ENCODE measurements at places on chromosomes 5 and 9.

DNA sequence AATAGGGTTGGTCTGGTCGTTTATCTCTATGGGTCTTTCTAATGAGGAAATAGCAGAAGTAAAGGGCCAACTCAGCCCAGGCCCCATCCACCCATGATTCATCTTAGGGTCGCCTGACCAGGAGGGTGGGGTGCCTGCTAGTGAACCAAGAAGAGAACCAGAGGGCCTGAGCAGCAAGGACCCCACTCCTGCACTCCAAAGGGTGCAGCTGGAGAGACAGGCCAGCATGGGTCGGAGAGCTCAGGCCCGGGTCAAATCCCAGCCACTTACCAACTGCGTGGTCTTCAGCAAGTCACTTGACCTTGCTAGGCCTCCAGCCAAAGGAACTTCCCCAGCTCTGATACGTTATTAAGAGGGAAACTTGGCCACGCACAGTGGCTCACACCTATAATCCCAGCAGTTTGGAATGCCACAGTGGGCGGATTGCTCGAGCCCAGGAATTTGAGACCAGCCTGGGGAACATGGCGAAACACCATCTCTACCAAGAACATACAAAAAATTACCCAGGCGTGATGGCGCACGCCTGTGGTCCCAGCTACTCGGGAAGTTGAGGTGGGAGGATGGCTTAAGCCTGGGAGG lies 4.3 kb downstream of the BBLN start:
- ATAC-seq: no peak

GRCh38 chr5:151219789-151220188 lies 4.1 kb downstream of the CCDC69 start:
- no peak for ATAC-seq

DNA sequence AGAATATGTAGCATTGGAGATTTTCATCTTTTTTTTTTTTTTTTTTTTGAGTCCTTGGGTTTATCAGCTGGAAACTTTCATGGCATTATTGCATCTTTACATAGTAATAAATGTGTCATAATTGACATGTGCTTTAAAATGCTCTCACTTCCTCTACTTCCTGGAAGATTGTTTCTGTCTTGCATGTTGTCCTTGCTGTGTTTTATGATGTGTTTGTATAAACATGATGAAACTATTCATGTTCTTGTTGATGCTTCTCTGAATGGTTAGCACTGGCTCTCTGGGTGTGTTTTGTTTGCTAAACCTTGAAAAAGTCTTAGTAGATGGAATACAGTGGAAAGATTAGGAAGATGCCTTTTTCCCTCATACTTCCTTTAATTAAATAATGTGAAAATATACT lies 87.9 kb downstream of the IQGAP2 start:
- no peak for ATAC-seq

DNA sequence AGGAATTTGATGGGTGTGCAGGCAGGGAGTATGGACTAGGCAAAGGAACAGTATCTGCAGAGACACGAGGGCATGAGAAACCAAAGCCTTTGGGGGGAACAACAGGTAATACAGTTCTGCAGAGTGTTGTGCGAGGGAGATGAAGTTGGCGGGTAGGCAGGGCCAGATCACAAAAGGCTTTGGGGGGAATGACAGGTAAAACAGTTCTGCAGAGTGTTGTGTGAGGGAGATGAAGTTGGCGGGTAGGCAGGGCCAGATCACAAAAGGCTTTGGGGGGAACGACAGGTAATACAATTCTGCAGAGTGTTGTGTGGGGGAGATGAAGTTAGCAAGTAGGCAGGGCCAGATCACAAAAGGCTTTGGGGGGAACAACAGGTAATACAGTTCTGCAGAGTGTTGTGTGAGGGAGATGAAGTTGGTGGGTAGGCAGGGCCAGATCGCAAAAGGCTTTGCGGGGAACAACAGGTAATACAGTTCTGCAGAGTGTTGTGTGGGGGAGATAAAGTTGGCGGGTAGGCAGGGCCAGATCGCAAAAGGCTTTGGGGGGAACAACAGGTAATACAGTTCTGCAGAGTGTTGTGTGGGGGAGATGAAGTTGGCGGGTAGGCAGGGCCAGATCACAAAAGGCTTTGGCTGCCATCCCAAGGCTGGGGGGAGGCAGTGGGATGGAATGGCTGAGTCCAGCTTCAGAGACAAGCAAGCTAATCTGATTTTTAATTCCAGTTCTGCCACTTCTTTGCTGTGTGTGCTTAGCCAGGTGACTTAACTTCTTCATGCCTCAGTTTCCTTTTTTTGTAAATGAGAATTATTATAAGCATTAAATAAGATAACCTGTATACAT lies 33.0 kb downstream of the FRMPD1 start:
- no peak for ATAC-seq

DNA sequence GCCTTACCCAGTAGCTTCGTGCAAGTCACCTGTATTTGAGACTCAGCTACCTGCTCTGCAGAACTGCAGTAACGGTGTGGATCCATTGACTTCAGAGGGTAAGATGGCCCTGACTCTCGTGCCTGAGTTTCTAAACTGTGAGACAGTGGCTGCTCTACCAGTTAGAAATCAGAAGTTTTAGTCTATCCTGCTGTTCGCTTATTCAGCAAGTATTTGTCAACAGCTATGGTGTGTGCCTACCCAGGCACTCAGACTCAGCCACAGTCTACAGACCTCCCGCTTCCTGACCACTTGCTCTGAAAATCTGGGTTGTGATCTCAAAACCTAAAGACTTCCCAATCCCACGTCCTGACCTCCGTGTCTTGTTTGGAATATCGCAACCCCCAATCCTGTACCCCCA lies 13.5 kb downstream of the AQP3 start:
- ATAC-seq: no peak

GRCh38 chr5:34899066-34899465 lies 16.2 kb downstream of the RAD1 start:
- no peak for ATAC-seq

GRCh38 chr5:137600721-137601360 lies 101.7 kb upstream of the SPOCK1 start:
- ATAC-seq: no peak

DNA sequence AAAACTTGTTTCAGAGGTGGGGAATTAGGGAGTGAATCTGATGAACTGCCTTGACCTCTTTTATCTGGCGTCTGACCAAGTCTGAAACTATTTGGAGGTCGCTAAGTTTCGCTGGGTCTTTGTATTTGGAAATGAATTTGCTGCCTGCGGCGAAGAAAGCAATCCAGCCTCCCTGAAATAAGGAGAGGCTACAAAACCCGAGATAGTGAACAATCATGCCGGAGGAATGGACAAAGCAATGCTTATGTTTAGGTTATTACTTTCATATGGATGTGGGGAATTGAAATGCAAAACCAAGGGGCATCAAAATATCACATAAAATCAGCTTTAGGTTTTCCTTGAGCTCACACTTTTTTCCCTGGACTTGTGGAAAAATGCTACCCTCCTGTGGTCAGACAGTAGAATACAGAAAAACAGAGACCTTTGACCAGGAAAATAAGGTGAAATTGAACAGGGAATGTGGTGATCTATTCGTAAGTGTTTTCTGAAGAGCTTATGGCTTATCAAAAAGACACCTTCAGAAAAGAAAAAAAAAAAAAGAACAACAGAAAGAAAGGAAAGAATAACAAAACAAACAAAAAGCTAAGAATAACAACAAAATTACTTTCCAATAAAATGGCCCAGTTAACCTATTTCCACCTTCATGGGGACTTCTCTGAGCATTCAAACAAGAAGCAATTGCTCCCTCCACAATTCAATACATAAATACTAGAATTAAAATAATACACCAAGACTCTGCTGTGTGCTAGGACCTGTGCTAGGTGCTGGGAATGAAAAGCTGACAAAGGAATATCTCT lies 68.6 kb upstream of the DPYSL3 start:
- ATAC-seq: no peak

DNA sequence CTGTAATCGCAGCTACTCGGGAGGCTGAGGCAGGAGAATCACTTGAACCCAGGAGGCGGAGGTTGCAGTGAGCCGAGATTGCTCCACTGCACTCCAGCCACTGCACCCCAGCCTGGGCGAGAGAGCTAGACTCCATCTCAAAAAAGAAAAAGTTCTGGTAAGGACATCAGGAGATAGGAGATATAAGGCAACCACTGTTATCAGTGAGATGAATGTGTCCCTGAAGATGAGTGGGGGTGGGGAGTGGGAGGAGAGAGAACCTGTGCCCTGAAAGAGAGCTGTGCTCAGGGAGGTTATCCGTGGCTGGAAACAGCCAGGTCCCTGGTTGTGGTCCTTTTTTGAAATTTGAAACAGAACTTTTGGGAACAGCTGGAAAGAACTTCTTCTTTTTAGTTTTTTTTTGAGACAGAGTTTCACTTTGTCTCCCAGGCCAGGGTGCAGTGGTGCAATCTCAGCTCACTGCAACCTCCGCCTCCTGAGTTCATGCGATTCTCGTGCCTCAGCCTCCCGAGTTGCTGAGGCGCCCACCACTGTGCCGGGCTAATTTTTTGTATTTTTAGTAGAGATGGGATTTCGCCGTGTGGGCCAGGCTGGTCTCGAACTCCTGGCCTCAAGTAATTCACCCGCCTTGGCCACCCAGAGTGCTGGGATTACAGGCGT lies 2.6 kb downstream of the PTPA start:
- ATAC-seq: no peak

DNA sequence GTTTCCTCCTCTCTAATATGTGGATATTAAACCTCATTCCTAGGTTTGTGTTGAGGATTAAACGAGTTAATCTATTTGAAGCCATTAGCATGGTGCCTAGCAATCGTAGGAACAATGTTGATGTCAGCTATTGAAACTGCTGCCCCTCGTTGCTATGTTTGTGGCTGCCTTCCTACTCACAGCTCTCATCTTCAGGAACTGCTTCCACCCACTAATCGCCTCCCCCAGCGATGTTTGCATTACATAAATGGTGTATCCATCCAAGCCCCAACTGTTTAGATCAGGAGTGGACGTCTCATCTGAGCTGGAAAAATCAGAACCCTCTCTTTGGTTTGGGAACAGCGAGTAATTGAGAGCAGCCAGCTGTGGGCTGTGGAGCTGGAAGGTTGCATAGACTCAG lies 416.6 kb downstream of the ARHGEF28 start:
- no peak for ATAC-seq

GRCh38 chr9:87515006-87515405 lies 17.3 kb downstream of the DAPK1 start:
- ATAC-seq: no peak

DNA sequence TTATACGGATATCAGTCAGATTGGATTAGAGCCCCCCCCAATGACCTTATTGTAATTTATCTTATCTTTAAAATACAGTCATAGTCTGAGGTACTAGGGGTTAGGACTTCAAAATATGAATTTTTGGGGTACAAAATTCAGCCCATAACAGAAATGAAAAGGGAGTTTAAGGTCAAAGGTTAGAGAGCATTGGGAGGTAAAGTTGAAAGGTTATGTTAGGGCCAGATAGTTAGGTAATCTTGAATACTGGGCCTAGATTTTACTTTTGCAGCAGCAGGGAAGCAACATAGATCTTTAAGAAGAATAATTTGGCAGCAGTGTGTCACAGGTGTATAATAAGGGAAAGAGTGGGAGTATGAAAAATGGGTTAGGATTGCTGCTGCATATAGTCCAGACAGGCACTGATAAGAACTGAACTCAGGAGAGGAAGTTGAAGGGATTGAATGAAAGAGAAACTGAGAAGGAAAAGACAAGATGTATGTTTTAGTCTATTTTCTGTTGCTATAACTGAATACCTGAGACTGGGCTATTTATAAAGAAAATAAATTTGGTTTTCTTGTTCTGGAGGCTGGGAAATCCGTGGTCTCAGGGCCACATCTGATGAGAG lies 10.7 kb upstream of the GCNT4 start:
- ATAC-seq: no peak

DNA sequence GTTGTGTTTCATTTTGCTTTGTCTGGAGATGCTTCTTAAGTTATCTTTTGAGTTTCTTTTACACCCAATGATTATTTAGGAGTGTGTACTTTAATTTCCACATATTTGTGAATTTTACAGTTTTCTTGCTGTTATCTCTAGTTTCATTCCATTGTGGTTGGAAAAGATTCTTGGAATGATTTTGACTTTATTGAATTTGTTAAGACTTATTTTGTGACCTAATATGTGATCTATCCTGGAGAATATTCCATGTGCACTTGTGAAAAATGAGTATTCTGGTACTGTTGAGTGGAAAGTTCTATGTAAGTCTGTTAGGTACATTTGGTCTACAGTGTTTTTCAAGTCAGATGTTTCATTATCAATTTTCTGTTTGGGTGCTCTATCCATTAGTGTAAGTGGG lies 24.4 kb upstream of the GRAMD2B start:
- no peak for ATAC-seq

GRCh38 chr9:136268318-136268717 lies 22.7 kb upstream of the QSOX2 start:
- ATAC-seq: no peak

DNA sequence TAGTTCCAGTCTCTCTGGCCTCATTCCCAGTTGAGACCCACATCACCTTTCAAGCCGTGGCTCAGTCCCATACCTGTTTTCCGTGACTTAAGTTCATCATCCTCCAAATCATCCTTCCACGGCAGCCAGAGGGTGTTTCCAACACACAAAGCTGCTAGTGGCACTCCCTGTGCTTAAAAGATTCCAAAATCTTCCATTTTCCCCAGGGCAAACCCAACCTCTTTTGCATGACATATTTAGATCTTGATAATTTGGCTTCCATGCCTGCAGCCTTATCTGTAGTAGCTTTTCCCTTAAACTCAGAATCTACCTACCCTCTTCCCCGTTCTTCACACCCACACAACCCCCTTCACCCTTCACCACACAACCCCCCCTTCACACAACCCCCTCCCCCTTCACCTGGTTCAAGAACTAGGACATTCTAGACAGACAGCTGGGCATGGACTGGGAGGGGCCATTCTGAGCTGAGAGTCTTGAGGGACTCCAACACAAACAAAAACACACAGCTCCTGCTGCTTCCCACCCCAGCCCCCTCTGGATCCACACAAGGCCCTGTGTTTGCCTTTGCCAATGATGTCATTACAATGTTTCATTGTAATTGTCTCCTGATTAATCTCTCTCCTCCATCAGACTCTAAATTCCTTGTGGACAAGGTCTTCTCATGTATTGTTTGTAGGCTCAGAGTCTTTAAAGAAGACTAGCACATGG lies 268.2 kb downstream of the SH3GL2 start:
- no peak for ATAC-seq

DNA sequence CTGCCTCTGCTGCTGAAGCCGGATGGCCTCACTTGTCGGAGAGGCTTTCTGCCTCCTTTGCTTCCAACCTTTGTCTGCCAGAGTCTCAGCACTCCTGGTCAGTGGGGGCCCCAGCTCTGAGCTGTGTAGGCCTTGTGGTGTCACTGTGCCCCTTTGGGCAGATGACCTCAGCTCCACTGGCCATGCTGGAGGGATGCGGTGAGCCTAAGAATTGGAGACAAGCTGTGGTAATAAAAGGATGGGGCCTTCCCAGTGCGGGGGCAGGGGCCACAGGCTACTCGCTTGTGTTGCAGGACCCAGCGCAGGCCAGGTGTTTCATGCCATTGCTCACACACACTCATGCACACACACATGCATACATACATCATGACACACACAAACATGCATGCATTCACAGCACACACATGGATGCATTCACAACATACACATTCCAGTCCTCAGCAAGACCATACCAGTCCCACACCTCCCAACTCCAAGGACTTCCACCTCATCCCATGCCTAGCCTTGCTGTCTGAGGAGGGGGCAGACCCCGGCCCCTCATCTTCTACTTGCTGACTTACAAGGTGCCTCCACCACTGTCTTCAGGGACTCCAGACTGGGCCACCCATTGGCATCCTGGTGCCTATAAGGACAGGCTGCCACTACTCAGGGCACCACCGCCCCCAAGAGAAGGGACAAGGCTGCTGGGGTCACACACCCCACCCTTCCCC lies 237.7 kb downstream of the SYK start:
- ATAC-seq: no peak

- no peak for ATAC-seq
Measured at GRCh38 chr9:108634204-108634603, 221.6 kb downstream of the ACTL7B start.

- ATAC-seq: no peak
Measured at GRCh38 chr5:148864113-148864841, 37.9 kb downstream of the ADRB2 start.

All from gastroesophageal sphincter (tissue), 4 donors.